Activated CD4-positive, alpha-beta T cell treated with anti-CD3 and anti-CD28 coated beads, Interleukin-2, amount 50 U/mL, for 4 hours (primary cell): ENCODE measurements at places on chromosomes 6 and 20.

GRCh38 chr6:5214570-5215052 is 46.1 kb downstream of the LYRM4 start:
- DNase-seq: no peak

- DNase-seq: no peak
Observed at GRCh38 chr6:7907159-7907558, 3.4 kb downstream of the TXNDC5 start.

GRCh38 chr20:46994341-46994740 is 99.7 kb downstream of the EYA2 start:
- DNase-seq: peak; percentile 3

- DNase-seq: no peak
Observed at GRCh38 chr6:130620338-130620781, 206.8 kb upstream of the SMLR1 start.

DNA sequence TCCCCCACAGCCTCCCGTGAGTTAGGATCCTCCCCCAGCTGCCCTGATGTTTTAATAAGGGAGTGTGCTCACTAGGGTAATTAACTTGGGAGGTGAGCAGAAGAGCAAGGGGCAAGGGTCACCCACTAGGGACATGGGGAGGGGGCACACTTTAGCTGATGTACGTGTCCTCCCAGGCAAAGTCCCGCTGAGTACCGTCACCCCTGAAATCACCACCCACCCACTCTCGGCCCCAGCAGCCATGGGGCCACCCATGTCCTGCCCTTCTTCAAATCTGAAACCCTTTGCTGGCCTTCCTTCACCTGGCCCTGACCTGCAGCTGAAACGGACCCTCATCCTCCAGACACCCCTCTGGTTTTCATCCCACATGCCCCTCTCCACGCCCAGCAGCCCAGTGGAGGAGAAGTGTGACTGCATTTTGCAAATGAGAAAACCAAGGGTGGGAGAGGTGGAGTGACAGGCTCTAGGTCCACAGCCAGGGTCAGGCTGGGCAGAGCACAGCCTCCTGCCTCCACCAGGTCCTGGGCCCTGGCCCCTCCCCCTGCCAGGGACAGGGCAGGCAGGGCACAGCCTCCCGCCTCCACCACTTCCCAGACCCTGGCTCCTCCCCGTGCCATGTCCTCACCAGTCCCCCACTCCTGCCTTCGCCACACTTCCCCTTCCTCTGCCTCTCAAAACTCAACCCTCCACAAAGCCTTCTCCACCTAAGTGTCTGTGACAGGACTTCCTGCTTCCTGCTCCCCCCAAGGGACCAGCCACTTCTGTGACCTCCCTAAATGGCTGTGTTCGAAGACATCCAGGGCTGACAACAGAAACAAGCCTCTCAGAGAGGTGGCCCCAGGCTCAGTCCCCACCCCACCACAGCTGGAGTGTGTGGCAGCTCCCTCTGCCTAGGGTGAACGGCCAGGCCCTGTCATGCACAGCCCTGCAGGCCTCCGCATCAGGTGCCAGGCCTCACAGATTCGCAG is 15.1 kb downstream of the ACSS1 start:
- DNase-seq: no peak

- no peak for DNase-seq
Observed at GRCh38 chr6:71334768-71335167, 46.2 kb downstream of the OGFRL1 start.

GRCh38 chr6:167807756-167808155 is 19.0 kb upstream of the AFDN start:
- no peak for DNase-seq

- no peak for DNase-seq
Observed at GRCh38 chr6:138089325-138089724, 17.9 kb downstream of the PERP start.
